Omental fat pad (tissue), 4 donors: ENCODE measurements at places on chromosomes 1 and 21. TPM values are rescaled to one million over a fixed set of nuclear protein-coding genes. Genes with fewer than 3 reads are reported as not detected.

GRCh38 chr1:222616525-222616924 is 1.4 kb upstream of the MIA3 start:
- DNase-seq: no peak

GRCh38 chr1:231601824-231602672 is 24.5 kb upstream of the DISC1 start:
- DNase-seq: no peak

- DNase-seq: no peak
Observed at GRCh38 chr1:90474158-90474557, 242.9 kb downstream of the BARHL2 start.

DNA sequence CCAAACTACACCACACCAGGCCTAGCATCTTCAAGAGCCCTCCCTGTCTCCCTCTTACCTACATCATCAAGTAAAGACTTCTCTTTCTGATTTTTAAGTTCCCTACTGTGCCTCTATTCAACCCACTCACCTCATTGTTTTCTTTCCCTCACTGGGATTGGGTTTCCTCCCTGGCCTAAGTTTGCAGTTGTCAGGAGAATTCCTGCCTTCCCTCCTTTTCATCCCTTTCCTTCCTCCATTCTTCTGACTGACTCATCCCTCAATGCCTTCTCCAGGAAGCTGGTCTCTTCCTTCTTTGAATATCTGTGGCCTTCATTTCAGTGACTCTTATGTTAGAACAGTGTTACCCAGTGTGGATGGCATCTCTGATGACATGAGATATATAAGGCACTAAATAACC is 139.9 kb upstream of the KIAA0040 start:
- DNase-seq: no peak

- DNase-seq: no peak
Observed at GRCh38 chr1:94633051-94633450, 91.5 kb upstream of the F3 start.

- no peak for DNase-seq
Observed at GRCh38 chr1:93615582-93616150, 66.0 kb downstream of the BCAR3 start.

DNA sequence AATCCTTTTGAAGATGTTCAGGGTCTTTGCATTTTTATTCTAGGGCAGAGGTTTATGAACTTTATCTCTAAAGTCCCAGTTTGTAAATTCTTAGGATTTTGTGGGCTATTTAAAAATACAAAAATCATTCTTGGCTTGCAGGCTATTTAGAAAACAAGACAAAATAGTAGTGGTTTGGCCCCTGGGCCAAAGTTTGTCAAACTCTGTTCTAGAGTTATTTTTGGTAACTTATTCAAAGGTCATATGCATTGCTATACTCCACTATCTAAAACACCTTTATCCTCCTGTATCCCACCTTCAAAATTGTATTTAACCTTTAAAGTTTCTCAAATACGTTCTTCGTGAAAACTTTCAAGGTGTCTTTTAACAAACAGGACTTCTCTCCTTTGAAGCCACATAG is 75.5 kb upstream of the LRRC53 start:
- DNase-seq: no peak

DNA sequence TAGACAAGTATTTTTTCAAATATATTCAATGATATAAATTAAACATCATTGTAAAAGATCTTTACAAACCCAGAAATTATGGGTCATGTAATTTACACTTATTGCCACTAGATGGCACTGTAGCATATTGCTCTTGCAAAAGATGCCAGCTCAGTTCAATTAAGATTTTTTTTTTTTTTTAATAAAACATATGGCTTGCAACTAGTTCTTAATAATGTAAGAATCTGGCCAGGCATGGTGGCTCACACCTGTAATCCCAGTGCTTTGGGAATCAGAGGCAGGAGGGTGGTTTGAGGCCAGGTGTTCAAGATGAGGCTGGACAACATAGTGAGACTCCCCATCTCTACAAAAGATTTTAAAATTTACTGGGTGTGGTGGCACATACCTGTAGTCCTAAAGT is 49.4 kb upstream of the DESI2 start:
- DNase-seq: no peak

DNA sequence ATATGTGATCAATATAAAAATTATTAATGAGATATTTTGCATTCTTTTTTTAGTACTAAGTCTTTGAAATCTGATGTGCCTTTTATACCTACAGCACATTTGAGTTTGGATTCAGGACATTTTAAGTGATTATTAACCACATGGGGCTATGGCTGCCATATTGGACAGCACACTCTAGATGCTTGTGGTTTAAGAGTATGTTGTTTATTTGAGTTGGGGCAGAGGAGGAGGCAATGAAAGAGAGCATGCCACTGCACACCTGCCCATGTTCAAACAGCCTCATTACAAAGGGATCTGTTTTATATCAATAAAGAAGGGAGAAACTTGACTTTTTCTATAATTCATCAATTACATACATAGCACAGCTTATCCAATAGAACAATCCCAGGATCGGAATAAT is 99.4 kb upstream of the EDEM3 start:
- DNase-seq: no peak

DNA sequence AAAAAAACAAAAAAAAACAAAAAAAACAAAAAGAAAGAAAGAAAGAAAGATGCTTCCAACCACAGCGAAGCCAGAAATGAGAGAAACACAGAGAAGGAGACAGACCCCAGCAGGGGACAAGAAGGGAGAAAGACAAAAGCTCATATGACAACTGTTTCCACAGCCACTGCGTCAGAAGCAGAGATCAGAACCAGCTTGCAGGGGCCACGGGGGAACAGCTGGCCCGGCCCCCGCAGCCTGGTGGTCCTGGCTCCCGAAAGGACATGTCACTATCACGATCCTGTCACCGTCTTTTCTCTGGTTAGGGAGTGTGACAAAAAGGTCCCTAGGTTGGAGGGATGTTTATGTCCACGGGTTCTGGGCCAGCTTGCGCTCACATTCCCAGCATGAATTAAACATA is 60.7 kb downstream of the ACOT7 start:
- no peak for DNase-seq

DNA sequence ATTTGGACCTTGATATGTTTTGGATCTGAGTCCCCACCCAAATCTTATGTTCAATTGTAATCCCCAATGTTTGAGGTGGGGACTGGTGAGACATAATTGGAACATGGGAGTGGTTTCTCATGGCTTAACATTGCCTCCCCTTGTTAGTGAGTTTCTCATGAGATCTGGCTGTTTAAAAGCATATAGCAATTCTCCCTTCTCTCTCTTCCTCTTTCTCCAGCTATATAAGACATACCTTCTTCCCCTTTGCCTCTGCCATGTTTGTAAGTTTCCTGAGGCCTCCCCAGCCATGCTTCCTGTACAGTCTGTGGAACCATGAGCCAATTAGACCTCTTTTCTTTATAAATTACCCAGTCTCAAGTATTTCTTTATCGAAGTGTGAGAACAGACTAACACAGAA is 692.4 kb downstream of the KCNT2 start:
- DNase-seq: no peak

- DNase-seq: no peak
Observed at GRCh38 chr1:174968750-174969244, 30.9 kb upstream of the CACYBP start.

DNA sequence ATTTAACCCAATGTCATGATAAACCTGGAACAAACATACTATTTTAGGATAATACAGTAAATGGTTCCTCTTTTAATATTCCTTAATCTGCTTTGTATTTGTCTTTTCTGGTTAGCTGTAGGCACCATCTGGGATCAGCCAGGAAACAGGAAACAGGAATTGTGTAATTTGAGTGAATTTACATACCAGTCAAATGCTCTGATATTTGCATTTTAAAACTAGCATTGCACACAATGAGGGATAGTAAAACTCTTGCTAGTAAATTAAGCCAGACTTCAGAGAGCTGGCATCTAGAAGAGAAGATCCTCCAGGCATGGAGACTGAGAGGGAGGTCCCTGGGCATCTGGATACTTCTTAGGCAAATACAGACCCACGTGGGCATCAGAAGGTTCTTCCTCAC is 103.5 kb downstream of the HMCN1 start:
- DNase-seq: no peak

GRCh38 chr1:55632058-55632457 is 416.9 kb upstream of the USP24 start:
- DNase-seq: no peak

DNA sequence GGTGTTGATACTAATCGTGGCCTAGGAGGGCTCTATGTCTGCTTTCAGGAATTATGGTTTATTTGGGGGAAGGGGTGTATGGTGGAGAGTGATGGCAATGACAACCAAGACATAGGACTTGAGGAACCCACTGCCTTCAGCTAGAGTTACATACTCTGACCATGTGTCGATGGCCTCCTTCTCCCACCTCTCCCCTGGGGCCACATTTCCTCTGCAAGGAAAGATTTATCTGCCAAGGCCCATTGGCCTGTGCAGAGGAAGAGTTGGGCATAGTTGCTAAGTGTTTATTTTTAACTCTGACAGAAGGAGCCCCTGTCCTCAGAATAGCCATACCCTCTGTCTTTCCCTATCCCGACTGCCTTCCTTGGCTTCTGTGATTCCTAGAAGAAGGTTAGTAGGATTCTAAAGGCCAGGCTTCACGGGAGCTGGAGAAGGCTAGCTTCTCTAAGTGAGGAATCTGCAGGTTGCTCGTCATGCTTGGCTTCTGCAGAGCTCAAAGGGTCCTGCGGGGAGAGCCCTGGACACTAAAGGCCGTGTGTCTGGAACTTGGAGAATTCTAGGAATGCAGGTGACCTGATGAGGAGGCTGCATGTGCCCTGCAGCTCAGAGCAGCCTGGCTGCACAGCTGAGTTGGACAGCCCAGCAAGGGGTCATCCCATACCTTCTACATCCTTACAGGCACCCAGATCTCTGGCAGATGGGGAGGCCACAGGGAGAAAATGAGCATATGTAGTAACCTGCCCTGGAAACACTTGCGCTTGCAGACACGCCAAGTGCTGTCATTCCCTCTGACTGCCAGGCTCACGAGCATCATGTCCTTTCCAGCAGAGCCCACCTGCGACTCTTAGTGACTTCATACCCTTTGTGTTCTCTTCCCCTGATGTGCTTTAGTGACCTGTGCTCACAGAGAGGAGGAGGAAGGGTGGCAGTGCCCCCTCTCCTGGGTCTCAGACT is 9.7 kb downstream of the MAPKAPK2 start:
- DNase-seq: no peak

GRCh38 chr21:29075706-29076466 is 2.4 kb upstream of the CCT8 start:
- no peak for DNase-seq

DNA sequence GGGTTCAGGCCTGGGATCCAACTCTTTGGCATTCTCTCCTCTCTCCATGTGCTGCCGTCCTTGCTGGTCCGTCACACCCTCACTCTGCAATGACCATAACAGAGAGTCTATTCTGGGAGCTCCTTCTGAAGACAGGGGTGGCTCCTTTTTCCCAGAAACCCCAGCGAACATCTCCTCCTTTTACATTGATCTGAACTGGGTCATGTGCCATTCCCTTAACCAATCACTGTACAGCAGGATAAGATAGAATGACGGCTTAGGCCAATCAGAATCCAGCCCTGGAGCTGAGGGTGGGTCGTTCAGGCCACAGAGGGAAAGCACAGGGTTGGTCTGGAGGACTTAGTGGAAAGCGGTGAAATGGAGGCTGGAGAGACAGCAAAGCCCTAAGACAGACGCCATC is 740.1 kb downstream of the MATN1 start:
- no peak for DNase-seq

DNA sequence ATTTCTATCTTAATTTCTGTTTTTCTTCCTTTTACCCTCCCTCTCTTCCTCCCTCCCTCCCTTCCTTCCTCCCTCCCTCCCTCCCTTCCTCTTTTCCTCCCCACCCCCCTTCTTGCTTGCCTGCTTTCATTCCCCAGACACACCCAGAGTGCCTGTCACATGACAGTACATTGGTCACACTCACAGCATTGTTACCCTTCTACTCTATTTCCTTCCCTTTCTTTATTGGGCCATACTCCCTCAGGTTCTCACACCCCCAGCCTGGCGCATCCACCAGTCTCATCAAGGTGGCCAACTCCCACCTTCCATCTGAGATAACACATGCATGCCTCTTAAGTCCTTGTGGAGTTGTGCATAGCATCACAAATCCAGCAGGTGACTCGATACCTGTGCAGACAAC is 10.9 kb downstream of the TMPRSS3 start:
- DNase-seq: no peak

GRCh38 chr1:238604357-238604756 is 713.6 kb upstream of the ZP4 start:
- DNase-seq: no peak

GRCh38 chr1:203239526-203240305 is 10.2 kb upstream of the CHIT1 start:
- DNase-seq: no peak

GRCh38 chr1:184480736-184481135 is 93.9 kb downstream of the C1orf21 start:
- DNase-seq: no peak

- no peak for DNase-seq
Observed at GRCh38 chr1:151864411-151864810, 10.9 kb upstream of the THEM5 start.

DNA sequence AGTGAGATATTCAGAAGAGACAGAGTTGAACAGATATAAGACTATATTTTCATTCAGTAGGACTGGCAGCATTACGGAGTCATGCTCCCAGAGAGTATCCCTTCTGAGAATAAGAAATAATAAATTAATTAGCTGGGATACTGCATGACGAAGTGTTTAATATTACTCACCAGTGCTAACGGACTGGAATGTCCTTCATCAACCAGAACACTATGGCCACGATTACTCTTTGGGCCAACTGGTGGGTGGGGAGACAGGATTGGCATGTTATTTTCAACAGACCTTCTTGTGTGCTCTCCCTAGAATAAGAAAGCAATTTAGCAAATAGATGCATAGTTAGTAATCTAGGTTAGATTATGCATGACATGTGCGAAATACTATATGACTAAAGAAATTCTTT is 32.4 kb downstream of the ERICH3 start:
- no peak for DNase-seq

AZIN2 gene
- total RNA-seq: 1.8 TPM

RAVER2 gene
- total RNA-seq: 10.4 TPM

CHTOP gene
- total RNA-seq: 31.4 TPM

PCSK9 gene
- 0.72 TPM for total RNA-seq

CFH gene
- total RNA-seq: 136 TPM

UBXN11 gene
- 23.8 TPM for total RNA-seq

PIGR gene
- total RNA-seq: 0.24 TPM

USP21 gene
- 14.2 TPM for total RNA-seq

NMNAT2 gene
- 4.2 TPM for total RNA-seq

PLA2G2F gene
- total RNA-seq: not detected

MYBPH gene
- total RNA-seq: not detected
